Mesendoderm (in vitro differentiated cells): ENCODE measurements at places on chromosomes 13 and 19.

DNA sequence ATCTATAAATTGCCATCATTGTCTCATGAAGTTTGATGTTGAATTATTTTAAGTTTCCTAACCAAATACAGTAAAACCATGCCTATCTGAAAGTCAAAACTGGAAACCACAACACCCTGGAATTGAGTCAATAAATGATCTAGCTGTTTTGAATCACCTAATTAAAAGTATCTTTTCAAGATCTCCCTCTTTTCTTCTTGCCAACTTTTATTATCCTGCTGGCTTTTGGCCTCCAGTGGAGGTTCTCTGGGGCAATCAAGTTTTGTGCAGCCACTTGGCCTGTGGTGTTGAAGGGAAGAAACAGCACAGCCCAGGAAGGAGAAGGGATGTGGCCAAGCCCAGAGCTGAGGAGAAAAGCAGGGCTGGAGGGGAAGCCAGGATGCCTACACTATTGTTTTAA lies 255.4 kb downstream of the COG6 start:
- DNase-seq: no peak

GRCh38 chr13:93811071-93811737 lies 584.6 kb downstream of the GPC6 start:
- DNase-seq: no peak

DNA sequence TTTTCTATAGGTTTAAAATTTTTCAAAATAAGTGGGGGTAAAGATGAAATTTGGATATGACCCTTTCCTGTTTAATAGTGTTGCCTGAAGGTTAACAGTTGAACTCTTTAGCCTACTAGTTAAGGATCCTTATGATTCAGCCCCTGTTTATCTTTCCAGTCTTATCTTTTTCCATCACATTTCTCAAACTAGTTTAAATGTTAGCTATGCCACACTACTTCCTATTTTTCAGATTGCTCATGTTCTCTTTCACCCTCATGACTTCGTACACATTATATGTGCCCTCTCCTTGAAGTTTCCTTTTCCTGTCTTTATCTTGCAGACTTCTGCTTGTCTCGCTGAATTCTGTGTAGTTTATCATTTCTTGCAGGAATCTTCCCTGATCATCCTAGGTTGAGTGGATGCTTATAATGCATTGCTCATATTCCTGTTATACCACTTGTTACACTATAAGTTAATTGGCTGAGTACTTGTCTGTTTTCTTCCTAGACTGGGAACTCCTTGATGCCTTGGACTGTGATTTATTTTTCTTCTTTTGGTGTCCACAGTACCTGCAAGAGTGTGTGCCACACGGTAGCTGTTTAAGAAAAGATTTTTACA lies 86.7 kb downstream of the FNDC3A start:
- DNase-seq: no peak

DNA sequence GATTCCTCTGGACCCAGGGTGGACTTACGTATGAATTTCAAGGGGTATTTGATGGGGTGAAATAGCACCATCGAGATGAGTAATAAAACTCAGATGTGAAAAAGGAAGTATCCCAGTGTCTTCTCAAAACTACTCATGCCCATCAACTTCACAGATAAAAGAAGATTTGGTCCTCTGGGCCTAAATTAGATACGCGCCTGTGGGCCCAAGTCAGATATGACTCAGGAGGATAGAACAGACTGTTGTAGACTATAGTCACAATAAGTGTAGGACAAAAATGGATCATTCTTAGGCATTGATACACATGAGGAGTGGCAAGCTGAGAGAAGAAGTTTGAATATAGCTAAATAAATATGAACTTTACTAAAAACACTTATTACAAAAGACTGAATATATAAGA lies 2438.8 kb downstream of the PCDH9 start:
- no peak for DNase-seq

GRCh38 chr19:35116072-35116801 lies 614 bp downstream of the FXYD3 start:
- DNase-seq: no peak

DNA sequence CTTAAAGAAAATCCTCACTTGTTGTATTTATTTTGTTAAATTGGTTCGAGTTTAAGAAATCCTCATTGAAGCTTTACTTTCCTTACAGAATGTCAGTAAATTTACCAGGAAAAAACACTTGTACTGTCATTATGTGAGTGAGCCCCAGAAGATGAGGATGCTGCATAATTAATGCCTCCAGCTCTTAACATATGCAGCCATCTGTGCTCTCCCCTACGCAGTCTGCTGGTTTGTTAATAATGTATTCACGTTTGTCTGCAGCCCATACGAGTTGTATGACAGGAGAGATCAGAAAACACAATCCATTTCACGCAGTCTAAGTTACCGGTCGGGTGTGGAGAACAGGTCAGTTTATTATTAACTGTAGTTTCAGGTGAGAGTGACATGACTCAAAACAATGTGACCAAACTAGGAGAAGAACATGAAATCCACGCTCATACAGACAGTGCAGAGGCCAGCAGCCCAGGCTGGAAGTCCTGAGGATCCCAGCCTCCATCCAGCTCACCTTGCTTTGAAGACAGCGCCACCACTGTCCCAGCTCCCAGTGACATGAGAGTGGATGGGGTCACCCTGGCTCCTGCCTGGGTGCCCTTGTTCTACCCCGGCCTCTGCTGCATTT lies 19.8 kb upstream of the ATP11A start:
- no peak for DNase-seq

- peak; percentile 78 for DNase-seq
These were observed 9.8 kb upstream of the DPF1 start for GRCh38 chr19:38233740-38234251.
